Prostate gland (tissue), 2 donors: ENCODE measurements at places on chromosomes 16 and 17. TPM values are rescaled to one million over a fixed set of nuclear protein-coding genes. Genes with fewer than 3 reads are reported as not detected.

Gene RCVRN
- total RNA-seq = not detected

Gene HSD17B2
- total RNA-seq = 1.0 TPM

Gene USH1G
- 1.1 TPM for total RNA-seq

Gene EIF3C
- 186 TPM for total RNA-seq

Gene ADAMTS18
- not detected for total RNA-seq

Gene CNOT1
- total RNA-seq = 102 TPM

Gene MYH8
- 0.40 TPM for total RNA-seq

Gene KRTAP4-6
- total RNA-seq = not detected

- no peak for DNase-seq
Observed at GRCh38 chr16:15529673-15530072, 95.3 kb downstream of the BMERB1 start.

DNA sequence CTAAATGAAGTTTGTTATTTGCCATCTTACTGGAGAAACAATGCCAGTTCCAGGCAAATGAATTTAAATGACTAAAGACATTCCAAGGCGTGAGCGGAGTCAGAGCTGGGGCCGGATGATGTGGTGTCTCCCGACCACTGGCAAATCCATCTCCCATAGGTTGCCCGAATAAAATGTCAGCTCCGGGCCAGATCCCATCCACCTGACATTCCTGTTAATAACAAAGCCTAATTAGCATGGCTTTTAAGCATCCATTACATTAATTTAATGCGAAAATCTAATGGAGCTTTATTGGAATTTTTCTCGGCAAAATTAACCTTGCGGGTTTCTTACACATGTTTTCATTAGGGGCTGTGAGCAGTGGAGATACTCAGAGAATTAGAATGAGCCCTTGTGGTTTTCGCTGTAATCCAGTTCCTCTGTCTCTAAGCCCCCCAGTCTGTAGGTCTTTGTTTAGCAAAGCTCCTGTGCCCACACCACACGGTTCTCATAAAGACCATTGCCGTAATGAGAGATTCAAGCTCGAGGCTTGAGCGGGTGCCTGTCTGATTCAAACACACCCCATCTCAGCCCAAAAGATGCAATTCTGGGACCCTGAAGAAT, 123.3 kb downstream of the CCT6B start:
- DNase-seq = no peak

DNA sequence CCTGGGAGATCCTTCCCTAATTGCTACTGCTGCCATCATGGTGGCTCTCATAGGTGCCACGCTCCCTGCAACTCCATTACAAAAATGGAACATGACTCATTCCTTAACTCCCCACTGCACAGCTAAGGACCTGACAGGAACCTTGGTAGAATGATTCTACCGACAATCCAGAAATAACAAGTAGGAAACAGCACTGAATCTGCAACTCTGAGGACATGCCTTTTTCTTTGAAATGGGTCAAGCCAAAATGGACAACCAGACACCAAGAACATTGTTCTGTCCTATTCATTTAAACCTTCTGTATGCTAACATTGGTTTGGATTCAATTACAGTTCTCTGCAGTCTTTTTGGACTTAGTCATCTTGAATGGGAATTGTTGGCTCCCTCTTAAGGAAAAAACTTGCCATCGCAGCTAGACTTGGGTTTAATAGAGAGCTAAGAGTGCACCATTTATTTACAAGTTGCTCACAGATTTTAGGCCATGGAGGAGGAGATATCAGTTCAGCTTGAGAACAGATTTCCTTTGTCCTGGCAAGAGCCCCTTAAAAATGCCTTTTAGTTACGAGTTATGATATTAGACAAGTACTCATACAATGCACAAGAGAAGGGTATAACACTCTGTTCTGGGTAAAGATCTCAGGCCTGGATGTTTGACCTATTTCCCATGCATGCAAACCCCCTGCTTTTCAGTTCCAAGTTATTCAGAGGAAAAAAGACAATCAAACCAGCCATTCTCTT, 20.9 kb upstream of the NSRP1 start:
- DNase-seq = no peak

DNA sequence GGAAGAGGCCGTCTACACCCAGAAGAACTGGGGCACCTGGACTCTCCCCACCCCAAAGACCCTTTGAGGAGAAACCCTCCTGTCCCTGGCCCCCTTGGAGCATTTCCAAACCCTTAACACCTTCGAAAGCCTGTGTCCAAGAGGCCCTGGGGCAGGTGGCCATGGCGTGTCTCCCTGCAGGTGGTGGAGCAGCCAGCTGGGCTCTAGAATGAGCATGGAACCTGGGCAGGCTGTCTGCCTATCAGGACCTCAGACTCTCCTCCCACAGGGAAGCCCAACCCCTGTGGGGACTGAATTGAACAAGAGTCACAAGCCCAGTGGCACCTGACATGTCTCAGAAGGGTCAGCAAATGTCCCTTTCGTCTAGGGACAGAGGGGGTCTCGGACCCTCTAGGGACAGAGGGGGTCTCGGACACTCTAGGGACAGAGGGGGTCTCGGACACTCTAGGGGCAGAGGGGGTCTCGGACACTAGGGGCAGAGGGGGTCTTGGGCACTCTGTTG, 8.4 kb downstream of the CBX4 start:
- no peak for DNase-seq

DNA sequence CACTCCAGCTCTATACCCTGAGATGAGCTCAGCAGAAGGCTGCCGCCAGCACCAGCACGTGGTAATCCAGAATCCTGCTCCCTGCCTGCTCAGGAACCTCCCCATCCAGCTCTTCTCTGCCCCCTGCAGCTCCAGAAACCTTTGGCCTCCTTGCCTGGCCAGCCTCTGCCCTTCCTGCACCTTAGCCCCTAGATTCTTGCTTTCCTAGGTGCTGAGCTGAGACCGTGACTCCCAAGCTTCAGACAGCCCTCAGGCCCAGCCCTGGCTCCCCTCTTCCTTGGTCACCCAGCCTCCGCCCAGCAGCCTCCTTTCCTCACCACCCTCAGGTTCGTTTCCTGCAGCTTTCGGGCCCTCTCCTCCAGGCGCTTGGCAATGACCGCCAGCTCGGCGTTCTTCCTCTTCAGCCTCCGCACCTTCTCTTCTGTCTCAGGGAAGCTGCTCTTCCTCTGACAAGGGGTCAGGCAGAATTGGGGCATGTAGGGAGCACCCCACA, 2.6 kb downstream of the TSPOAP1 start:
- no peak for DNase-seq

GRCh38 chr17:14302091-14302430, 1.2 kb downstream of the HS3ST3B1 start:
- DNase-seq = no peak

DNA sequence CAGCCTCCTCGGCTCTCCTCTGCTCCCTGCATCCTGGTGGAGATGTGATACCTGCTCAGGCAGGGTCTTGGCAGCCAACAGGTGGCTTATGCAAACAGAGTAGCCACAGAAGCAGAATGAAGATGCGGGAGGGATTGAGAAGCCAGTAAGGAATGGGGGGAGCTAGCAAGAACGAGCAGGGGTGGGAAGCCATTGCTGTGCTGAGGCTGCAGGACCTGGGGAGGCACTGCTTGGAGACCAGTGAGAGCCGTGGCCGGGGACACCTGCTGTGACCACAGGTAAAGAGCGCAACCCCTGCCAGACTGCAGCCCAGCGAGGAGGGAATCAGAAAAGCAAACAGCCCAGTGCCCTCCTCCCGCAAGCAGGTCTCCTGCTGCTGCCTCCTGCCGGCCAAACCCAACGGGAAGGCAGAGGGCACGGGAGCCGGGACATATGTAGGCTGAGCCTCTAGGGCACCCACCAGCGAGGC, 14.7 kb downstream of the AIPL1 start:
- DNase-seq = no peak

DNA sequence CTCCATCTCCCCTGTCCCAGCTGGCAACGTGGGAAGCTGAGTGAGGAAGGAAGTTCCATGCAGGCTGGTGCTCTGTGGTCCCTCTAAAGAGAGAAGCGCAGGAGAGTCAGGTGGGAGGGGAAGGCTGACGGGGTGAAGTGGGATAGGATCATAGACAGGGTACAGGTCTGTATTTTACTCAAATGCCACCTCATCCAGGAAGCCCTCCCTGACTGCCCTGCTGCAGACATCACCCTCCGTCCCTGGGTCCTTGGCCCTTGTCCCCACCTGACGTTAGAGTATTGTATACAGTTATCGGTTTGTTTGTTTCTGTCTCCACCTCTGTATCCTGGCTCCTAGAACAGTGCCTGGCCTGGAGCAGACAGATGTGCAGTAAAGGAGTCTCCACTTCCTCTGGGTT, 11.7 kb downstream of the CANT1 start:
- DNase-seq = no peak

DNA sequence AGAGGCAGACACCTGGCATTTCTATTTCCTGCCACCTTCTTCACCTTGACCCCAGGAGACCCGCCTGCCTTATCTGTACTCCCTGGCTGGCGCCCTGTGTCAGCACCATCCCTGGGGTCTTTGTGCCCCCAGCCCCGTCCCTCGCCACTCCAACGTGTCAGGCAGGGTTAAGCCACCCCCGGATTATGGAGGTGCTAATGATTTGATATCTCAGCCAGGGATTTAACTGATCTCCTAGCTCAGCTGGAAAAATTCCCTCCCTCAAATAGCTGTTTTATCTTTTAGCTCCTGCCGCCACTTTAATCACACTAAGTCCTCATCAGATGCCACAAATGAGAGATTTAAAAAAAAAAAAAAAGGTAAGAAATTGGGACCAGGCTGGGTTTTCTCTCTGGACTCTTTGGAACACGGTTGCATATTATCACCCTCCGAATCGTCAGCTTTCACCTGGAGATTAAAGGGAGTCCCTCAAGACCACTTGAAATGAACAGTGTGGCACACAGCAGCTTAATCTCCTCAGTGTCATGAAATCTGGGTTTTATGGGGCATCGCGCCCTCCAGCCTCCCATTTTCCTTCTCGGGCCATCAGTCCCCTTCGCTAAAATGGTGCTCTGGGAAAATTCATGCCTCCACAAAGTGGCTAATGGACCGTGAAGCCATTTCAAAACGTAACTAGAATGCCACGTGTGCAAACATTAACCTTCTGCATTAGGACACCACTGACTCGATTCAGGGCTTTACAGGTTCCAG, 26.2 kb upstream of the WFDC1 start:
- DNase-seq = no peak

DNA sequence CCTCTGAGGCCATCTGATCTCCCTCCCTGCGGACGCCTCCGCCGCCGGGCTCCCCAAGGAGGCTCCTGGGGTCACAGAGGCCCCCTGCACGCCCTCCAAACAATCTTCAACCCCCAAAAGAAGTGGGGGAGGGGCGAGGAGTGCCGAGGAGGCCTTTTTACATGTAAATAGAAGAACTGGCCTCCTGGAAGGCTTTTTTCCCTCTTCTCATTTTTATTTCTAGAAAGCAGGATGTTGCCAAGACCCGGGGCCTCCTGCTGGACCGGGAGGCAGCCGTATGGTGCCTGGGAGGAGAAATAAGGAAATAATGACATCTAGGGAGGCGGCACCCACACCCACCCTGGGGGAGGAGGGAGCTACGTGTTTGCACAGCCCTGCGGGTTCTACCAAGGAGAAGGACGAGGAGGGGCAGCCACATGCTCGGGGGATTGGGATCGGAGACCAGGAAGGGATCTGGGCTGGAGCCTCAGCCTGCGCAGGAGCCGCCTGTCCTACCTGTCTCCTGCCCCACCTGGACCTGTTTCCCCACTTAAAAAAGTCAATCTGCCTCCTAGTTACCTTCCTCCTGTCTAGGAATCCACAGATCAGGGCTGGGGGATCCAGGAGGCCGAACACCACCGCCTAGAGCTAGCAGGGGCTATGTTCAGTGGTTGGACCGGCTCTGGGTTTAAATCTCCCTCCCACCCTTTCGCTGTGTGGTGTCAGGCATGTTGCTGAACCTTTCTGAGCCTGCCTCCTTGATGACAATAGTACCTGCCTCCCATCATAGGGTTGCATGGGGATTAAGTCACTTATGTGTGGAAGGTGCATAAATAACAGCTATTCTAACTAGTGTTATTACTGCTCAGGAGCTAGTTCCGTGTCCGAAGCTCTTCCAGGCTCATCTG, 175.7 kb upstream of the GSE1 start:
- peak; percentile 83 for DNase-seq

- DNase-seq = no peak
Observed at GRCh38 chr16:87445486-87445885, 47.3 kb downstream of the ZCCHC14 start.

DNA sequence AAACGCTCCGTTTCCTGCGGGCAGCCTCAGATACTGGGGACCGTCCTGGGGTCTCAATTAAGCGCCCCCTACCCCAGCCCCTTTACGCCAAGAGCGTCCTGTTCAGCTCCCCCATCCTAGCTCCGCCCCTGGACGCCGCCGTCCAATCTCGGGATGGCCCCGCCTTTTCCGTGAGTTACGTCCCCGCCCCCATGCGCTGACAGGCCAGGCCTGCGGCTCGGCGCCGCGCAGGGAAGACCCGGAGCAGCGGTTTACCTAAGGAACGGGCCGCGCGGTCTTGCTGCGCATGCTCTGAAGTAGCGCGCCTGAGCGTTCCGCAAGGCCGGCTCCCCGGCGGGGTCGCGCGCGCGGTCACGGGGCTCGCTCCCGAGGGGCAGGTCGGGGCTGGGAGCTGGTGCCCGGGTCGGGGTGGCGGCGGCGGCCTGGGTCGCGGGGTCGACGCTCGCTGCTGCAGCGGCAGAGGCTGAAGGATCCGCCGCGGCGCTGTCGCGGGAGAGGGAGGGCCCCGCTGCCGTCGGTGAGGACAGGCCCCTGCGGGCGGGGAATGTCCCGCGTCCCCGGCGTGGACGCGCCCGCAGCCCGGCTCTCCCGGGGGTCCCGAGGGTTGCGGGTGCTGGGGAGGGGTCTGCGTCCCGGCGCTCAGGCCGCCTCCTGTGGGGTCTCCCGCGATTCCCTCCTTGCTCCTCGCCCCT, at the start of gene FLYWCH1:
FLYWCH1 (plus strand) TSS at position 294 of the 692 bp plus-strand sequence. CDS start 17,755 bp downstream, outside the sequence.
- DNase-seq = peak; percentile 98

GRCh38 chr17:4896332-4897197, 2.8 kb upstream of the C17orf107 start:
- no peak for DNase-seq

GRCh38 chr17:17309356-17309755, 6.2 kb downstream of the NT5M start:
- no peak for DNase-seq

- DNase-seq = no peak
Observed at GRCh38 chr17:49557312-49558024, 18.2 kb upstream of the NXPH3 start.

GRCh38 chr17:66459811-66460270, 157.4 kb downstream of the PRKCA start:
- no peak for DNase-seq

DNA sequence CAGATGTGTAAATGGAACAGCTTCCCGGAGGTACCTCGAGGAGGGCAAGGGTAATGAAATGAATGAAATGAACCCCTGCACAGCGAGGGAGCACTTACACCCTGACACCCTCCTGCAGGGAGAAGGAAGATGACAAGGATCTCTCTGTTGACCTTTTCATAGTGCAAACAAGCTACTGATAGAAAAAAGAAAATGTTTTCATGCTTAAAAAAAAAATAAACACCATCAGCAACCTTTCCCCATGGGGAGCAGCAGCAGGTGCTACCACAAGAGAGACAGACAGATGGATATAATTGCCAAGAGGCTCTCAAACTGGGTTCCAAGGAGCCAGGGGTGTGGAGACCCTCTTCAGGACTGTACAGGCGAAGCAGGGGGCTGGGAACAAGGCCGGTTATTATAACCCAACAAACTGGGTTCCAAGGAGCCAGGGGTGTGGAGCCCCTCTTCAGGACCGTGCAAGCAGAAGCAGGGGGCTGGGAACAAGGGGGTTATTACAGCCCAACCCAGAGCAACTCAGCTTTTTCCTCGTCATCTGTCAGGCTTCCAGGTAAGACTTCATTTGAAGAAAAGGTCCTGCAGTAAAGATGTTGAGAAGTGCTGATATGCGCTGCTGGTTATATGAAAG, 718 bp upstream of the RPH3AL start:
- DNase-seq = no peak

GRCh38 chr17:68498479-68499326, 13.5 kb upstream of the PRKAR1A start:
- DNase-seq = no peak

- no peak for DNase-seq
Observed at GRCh38 chr17:77724876-77725615, 233.5 kb upstream of the TNRC6C start.
